ENCODE measurements at places on chromosomes 16 and 17.

DNA sequence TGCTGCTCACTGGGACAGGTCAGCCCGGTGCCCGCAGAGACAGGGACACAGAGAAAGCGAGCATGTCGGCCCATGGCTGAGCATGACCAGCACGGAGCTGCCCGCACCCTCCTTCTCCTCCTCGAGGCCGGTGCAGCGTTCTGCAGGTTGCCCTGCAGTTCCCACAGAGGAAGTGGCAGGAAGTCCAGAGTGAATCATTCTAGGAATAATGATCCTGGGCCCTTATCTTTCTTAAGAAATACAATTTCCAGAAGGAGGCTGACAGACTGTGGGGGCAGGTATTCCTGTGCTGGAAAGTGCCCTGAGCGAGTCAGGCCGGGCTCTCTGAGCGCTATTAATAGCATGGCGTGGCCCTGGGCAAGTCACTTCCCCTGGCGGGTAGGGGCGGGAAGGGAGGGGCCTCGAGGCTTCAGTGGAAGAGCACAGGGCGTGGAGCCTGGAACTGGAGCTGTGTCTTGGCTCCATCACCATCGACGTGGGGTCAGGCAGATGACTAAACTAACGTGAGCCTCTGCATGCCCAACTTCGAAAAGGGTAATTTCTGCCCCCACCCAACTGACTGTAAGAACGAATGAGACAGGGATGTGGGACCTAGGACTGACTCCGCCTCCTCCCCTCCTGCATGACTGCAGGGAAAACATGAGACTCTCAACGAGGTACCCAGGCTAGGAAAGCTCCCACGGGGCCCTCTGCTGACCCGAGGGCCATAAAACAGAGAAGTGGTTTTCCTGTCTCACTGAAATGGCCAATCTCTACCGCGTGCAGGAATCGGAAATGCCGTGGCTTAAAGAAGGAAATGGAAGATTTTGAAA, 9.8 kb downstream of the TMEM204 start:
- peak; percentile 71 for DNase-seq

DNA sequence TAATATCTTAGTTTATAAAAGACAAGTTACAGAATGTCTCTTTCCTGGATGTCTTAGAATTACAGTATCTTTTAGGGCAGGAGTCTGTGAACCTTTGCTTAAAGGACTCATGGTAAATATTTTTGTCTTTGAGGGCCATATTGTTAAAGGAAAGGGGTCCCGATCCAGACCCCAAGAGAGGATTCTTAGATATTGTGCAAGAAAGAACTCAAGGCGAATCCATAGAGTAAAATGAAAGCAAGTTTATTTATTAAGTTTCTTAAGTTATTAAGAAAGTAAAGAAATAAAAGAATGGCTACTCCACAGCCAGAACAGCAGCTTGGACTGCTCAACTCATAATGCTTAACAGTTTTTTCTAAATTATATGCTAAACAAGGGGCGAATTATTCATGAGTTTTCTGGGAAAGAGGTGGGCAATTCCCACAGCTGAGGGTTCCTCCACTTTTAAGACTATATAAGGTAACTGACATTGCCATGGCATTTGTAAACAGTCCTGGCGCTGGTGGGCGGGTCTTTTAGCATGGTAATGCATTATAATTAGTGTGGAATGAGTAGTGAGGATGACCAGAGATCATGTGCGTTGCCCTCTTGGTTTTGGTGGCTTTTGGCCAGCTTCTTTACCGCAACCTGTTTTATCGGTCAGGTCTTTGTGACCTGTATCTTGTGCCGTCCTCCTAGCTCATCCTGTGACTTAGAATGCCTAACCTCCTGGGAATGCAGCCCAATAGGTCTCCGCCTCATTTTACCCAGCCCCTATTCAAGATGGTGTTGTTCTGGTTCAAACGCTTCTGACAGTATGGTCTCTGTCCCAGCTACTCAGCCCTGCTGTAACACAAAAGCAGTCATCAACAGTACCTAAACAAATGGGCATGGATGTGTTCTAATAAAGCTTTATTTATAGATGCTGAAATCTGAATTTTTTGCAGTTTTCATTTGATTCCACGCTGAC, 53.2 kb downstream of the BMERB1 start:
- no peak for DNase-seq

DNA sequence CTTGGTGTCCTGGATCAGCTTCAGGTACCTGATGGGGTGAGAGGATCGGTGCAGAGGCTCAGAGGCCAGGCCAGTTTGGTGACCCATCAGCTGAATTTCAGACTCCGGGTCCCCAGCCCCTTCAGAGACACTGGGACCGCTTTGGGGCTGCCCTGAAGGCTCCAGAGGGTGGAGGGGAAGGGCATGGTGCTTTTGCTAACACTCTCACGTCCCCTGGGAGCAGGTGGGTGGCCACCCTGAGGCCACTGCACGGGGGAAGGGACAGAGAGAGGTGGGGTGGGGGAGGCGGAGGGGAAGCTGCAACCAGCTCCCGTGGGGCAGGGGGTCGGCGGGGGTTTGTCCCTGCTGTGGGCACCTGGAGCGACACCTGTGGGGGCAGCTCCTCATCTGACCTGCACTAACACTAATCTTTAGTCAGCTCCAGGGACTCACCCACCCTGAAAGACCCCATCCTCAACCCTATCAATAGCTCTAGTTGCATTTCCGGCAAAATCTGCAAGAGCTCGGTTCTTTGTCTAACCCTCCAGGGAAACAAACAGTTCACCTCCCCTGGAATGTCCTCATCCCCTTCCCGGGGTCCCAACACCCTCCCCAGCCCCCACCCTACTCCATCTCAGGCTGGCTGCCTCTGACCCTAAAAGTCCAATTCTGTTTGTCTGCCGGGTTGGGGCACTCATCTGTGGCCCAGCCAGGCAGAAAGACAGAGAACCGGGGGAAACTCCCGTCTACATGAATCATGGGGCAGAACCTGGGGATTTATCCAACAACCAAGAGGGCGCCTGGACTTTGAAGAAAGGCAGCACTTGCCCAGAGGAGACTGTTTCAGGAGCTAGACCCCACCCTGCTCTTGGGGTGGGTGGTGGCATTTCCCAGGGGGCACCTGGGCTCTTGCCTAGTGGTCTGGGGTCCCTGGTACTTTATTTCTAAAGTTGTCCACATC, 91.9 kb upstream of the CBX4 start:
- no peak for DNase-seq

- DNase-seq: no peak
Measured at GRCh38 chr17:64632606-64633005, 29.5 kb downstream of the SMURF2 start.

DNA sequence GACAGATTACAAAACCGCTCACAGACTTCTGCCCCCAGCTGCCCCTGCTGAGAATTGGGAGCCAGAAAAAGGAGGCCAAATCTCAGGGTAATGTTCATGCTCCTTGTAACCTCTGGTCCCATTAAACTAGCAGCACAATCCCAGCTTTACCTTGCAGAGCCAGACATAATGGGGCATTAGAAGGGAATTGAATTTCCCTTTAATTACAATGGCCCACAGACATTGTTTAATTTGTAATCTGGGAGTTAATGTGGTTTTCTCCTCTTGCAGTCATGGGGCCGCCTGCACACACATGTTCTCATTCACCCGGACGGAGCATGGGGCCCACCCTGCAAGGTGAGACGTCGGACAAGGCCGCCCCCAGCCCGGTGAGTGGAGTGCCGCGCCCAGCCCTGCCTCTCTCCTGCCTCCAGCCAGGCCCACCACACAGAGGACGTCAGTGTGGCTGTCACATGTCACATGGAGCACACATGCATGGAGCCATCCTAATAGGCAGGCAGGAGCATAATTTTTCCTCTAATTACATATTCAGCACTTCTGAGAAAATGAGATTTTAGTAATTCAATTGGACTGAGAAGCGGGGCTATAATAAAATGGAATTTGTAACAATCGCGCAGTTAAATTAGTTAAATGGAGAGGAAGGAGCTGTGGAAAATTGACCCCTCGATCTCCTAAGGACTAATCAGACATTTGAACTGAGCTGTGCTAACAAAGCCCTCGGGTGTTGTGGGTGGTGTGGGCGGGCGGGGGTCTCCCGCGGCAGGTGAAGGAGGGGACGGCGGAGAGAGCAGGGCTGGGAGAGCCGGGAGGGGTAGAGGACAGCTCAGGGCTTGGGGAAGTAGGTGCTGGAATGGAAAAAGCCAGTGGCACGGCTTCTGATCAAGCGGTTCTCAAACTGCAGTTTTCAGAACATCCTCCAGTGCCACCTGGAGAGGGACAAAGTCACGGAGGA, 87.7 kb downstream of the ENGASE start:
- DNase-seq: no peak

- no peak for DNase-seq
Measured at GRCh38 chr16:77288222-77288621, 89.0 kb downstream of the SYCE1L start.

GRCh38 chr17:10305398-10305797, 67.4 kb downstream of the MYH13 start:
- DNase-seq: no peak

GRCh38 chr16:81765111-81765919, 13.8 kb upstream of the PLCG2 start:
- no peak for DNase-seq

DNA sequence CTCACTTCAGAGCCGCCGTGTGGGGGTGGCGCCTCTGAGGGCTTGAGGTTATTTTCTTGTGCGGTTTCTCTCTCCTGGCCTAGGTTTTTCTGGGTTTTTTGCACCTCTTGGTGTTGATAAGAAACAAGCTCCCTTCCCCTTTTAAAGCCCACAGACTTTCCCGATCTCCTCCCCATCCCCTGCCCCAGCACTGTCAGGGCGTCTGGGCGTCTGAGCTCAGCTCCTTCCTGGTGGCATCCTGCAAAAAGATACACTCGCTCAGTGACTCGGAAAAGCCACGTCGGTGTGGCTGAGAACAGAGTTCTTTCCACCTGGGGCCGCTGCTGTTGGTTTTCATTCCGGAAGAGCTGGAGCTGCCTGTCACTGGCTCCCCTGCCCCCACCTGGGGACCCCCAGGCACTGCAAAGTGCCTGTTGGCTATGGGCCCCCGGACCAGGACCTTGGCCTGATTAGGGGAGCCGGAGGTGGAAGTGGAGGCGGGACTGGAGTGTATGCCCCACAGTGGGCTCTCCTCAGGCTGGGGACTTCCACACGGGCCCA, 14.5 kb downstream of the BAIAP2 start:
- DNase-seq: no peak

- DNase-seq: no peak
Measured at GRCh38 chr16:12257926-12258561, 281.5 kb downstream of the SNX29 start.

- no peak for DNase-seq
Measured at GRCh38 chr17:57911834-57912673, 43.2 kb downstream of the CUEDC1 start.

GRCh38 chr16:47965439-47965838, 190.4 kb downstream of the ABCC12 start:
- no peak for DNase-seq

DNA sequence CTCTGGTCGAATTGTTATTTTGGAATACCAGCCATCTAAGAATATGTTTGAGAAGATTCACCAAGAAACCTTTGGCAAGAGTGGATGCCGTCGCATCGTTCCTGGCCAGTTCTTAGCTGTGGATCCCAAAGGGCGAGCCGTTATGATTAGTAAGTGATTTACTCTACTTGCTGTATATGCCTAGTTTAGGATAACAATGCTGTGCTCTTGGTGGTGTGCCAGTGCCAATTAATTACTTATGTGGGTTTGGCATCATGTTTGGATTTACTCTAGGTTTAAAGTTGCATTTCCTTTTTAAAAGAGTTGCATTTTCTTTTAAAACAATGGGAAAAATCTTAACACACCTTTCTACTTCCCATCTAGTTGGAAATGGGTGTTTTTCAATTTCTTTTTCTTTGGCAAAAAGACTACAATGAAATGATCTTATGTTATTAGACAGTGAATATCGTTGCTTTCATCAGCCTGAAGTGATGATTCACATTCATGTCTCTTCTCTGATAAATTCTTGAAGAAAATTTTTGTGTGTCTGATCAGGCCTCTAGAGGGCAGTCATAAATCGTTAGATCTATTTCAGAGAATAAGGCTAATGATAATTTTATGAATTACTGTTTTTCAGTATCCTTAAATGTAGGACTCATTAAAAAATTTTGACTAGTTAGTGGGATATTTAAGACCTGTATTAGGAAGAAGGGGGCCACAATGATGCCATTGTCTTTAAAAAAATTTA, 5.6 kb downstream of the SF3B3 start:
- DNase-seq: no peak

DNA sequence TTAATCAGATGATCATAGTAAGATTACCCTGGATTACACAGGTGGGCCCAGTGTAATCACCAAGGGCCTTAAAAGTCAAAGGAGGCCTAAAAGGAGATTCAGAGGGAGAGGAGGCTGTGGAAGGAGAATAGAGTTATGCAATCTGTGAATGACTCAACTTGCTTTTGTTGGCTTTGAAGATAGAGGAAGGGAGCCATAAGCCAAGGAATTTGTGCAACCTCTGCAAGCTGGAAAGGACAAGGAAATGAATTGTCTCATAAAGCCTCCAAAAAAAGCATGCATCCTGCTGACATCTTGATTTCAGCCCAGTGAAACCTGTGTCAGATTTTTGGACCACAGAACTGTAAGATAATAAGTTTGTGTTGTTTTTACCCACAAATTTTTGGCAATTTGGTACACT, 109.6 kb downstream of the CNTNAP4 start:
- DNase-seq: no peak

- DNase-seq: peak; percentile 60
Measured at GRCh38 chr17:28949185-28950016, 1.9 kb downstream of the PHF12 start.

DNA sequence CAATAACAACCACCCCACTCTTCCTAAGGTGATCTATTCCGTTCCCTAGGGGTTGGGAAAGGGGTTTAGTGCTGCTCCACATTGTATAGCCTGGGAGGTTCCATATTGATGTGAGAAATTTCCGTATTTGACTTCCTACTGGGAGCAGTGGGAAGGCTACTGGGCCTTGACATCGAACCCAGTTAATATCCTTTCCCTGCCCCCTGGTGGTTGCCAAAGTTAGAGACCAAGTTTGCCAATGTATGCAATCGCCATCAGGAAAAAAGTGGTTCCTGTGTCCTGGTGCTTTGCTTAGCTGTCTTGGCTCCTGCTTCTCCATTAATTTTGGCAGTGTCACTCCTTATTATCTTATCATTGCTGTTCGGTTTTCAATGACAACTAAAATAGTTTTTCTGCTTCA, 914.9 kb downstream of the KCNJ2 start:
- no peak for DNase-seq

DNA sequence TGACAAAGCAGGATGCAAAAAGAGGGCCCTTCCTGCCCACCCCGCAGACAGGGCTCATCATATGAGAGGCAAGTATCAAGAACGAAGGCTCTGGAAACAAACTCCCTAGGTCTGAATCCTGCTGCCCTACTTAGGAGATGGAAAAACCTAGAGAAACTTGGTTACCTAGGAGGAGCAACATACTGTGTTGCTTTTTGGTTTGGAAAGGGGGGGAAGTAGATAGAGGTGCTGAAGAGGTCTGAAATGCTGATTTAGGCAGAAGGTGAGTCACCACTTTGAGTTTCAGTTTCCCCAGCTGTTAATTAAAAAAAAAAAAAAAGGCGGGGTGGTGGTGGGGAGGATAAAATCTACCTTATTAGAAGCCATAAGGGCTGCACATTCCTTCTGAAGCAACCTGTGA, 1.5 kb downstream of the N4BP1 start:
- no peak for DNase-seq

DNA sequence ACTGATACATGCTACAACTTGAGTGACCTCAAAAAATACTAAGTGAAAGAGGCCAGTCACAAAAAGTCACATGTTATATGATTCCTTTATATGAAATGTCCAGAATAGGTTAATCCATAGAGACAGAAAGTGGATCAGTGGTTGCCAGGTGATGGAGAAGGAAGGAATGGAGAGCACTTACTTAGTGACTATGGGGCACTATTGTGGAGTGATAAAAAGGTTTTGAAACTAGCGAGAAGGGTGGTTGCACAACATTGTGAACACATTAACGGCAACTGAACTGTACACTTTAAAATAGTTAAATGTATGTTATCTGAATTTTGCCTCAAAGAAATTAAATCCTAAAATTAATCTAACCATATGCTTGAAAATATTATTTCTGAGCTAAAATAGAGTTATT, 25.9 kb downstream of the AMFR start:
- no peak for DNase-seq

Measured in activated naive CD4-positive, alpha-beta T cell treated with anti-CD3 and anti-CD28 coated beads, Interleukin-2, amount 50 U/mL, for 16 hours (primary cell).